ENCODE measurements at places on chromosomes 13 and 19.

DNA sequence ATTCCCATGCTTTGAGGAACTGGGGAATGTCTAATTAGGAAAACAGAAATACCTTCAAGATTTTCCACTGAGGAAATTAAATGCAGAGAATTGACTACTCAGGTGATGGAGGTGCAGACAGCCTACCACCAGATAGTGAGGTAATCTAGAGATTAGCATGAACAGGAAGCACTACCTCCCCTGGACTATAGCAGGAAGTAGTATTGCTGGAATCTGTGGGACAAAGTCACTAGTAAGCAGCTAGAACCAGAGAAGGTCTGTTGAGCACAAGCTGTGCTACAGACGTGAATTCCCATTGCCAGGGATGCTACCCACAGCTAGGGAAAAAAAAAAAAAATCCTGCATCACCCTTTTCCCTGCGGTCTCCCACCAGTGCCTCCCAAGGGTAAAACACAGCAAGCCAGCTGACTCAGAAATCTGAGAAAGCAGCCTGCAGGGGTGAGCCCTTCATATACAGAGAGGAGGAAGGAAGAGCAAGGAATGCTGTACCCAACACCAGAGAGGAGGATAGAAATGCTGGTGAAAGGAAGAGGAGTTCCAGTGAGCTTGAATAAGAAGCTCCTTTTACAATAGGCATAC is 10.2 kb downstream of the ENOX1 start:
- no peak for DNase-seq

DNA sequence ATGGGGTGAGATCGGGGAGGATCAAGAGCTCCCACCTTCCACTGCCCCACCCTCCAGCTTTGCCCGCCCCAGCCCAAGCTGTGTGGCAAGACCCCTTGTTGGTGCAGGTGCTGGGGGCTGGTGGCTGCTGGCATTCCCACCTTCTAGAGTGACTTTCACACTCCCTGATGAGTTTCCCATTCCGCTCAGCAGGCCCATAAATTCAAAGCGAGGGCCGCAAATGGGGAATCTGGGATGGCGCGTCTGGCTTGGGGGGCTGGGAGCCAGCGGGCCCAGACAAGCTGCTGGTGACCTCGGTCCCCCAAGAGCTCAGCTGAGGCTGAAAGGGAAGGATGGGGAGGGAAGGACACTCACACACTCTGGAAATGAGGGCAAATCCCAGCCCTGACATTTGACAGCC is 110.3 kb downstream of the GADD45B start:
- no peak for DNase-seq

GRCh38 chr13:75766636-75767035 is 130.5 kb downstream of the LMO7 start:
- no peak for DNase-seq

DNA sequence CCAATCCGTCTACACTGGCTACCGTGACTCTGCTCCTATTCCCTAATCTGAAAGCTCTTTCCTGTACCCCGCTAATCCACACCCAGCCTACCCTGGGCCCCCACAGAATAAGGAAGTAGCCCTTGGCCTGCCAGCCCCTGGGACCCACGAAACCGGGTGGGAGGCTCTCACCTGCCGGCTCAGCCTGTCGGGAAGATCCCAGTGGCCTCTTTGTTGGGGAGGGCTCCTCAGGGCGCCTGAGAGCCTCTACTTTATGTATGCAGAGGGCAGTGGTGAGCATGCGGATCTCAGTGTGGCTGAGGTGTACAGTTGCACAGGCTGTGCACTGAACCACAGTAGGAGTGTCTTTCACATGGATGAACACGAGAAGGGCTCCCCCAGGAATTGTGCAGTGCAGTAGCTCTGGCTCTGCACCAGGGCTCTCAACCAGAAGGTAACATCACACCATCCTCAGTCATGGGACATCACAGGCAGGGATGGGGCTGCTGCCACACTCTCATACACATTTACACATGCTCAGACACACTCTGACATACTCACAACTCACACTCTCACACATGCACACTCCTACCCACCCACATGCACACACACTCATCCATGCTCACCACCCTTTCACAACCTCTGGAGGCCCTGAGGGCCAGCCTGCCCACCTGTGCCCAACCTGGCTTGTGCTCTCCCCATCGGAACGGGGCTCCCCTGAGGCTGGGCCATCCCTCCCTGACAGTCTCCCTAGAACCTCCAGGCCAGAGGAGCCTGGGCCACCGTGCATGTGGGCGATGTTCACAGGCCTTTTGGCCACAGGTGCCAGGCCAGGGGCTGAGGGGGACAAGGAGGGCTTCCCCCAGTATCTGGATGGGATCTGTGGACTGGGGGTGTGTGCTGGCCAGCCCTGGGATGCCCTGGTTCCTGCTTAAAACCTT is 135.0 kb downstream of the URI1 start:
- no peak for DNase-seq
